ENCODE measurements at places on chromosomes 6 and 20.
A peak's percentile ranks its signal among the peaks of the same experiment; 100 is the strongest.

DNA sequence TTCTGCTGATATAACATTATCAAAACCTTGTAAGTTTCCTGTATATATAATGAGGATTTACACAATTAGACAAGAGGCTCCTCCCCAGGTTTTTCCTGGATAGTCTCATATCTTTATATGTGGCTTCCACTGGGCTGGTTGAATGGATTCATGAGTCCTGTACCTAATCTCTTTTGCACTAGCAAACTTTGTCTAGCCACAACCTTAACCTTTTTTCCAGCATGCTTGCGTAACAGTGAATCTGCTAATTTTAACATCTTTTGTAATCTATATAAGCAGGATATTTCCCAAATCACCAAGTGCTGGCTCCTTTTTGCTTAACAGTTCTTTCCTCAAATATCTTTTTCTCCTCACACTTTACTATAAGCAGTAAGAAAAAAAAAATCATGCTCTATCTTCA lies 153.6 kb downstream of the COL21A1 start:
- no peak for DNase-seq

GRCh38 chr6:150093397-150093796 lies 24.5 kb upstream of the ULBP3 start:
- DNase-seq: no peak

DNA sequence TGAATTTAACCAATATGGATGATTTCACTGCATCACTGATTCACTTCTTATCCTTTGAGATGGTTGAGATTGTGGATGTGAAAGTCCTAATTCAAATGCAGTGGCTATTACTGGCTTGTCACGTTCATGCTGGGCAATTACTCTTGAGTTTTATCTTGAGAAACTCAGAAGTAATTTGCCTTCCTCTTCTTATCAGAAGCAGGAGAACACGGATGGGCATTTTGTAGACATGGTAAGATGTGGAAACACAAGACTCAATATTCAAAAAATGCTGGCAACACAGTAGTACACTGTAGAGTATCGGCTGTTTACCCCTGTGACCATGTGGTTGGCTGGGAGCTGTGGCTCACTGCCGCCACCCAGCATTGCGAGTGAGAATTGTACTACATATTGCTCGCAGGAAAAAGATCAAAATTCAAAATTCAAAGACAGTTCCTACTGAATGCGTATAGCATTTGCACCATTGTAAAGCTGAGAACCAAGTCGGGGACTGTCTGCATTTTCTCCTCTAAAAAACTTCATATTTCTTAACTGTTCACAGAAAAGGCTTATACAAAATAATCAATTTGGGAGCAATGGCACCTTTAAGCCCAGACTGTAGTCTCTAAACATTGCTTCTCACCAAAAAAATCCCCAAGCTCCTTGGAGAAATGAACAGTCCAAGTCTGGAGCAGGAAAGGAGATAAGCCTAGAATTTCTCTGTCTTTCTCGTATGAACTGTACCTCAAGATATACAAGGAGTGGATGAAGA lies 61.9 kb upstream of the ELOVL5 start:
- DNase-seq: no peak

GRCh38 chr20:4018023-4018748 lies 2.8 kb upstream of the RNF24 start:
- DNase-seq: no peak

DNA sequence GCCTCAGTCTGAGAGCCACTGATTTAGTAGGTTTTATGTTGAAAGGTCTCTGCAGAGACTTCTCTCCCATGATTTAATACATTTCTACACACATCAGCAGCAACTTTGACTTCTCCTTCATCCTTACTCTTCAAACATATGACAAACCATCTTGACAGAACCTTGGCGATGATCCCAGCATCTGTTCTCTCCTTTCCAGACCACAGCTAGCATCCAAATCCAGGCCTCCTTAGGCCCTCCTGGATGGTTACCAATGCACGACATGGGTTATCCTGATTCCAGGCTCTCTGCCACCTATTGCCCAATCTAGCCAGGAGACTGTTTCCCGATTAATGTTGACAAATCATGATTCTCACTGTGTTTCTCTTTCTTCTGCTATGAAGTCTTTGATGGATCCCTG lies 16.8 kb downstream of the LAMA4 start:
- DNase-seq: no peak

GRCh38 chr20:10481676-10482075 lies 46.6 kb downstream of the SLX4IP start:
- no peak for DNase-seq

DNA sequence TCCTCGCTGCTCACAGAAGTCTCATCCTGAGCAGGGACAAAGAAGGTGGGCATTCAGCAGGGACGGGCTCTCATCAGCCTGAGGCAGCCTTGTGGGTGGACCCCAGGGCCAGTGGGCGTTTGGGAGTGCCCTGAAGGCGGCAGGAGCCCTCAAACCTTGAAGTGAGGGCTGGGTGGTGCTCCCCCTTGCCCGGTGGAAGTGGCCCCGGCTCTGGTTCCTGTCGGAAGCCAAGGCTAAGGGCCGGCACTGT lies 110.5 kb downstream of the NOL4L start:
- DNase-seq: no peak

DNA sequence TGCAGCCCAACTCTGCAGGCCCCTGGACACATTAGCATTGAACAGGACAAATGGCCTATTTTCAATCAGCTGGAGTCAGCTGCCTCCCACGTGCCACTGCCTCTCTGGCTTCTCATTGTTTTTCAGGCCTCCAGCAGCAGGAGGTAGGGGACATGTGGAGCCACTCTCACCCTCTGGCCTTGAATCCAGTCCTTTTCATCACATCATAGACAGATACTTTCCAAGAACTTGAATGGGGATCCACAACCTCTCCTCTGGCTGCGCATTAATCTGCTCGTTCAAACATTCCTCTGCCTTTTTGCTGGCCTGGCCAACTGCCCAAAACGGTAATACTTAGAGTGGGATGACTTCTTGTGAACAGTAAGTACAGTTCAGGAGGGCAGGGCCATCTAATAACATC lies 592.3 kb downstream of the PKHD1 start:
- no peak for DNase-seq

DNA sequence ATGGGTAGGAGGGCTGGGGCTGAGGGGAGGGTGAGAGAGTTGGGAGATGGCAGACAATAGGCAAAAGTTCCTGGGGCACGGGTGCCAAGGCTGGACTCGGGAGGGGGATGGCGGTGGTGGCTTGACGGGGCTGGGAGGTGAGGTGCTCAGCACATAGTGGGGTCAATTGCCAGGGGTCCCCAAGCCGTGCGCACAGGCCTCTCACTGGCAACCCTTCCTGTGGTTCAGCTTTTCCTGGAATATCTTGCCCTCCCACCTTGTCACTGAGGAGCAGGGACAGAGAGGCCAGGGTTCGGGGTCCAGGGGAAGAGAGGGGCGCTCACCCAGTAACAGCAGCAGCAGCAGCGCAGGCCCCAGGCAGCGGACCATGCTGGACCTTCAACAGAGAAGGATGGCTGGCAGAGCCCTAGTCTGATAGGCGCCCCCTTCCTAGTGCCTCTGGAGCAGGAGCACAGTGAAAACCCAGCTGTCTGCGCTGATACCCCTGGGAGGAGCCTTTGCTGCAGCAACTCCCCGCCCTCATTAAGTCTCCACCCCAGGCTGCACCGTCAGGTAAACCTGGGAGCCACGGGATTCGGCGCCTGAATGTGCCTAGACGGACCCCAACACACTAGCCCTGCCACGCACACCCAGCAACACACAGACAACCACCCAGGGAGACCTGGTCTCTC lies at the start of gene GFRA4:
TSS of gene GFRA4 (minus strand) at position 369 of the 671 bp plus-strand sequence. CDS start at position 369, 0 bp downstream.
- no peak for DNase-seq

GRCh38 chr6:162177746-162178145 lies 549.8 kb downstream of the PRKN start:
- DNase-seq: peak; percentile 6

- DNase-seq: no peak
Measured at GRCh38 chr20:57393321-57394120, 2.3 kb downstream of the RBM38 start.

GRCh38 chr6:136962661-136963060 lies 40.6 kb downstream of the SLC35D3 start:
- no peak for DNase-seq

DNA sequence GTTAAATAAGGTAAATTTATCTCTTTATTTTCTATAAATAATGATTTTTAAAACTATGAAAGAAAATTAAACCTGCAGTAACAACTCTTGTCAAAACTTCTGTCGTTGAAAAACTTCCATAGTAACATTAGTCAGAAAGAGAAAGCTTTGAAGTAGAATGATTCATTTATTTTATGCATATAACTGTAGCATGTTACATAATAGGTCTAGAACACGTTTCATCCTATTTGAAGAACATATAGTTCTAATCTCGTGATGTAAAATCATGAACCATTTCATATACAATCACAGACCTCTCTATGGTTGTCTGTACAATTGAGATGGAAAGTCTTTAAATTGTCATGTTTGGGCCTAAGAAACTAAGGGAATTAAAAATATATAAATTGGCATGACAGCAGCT lies 61.3 kb upstream of the MYLIP start:
- DNase-seq: no peak
